MM.1S (cell line): ENCODE measurements at places on chromosomes 1 and 21.

GRCh38 chr1:22662318-22662717 is 9.3 kb downstream of the C1QB start:
- DNase-seq: no peak

GRCh38 chr1:111442457-111442856 is 6.6 kb downstream of the WDR77 start:
- DNase-seq: no peak

DNA sequence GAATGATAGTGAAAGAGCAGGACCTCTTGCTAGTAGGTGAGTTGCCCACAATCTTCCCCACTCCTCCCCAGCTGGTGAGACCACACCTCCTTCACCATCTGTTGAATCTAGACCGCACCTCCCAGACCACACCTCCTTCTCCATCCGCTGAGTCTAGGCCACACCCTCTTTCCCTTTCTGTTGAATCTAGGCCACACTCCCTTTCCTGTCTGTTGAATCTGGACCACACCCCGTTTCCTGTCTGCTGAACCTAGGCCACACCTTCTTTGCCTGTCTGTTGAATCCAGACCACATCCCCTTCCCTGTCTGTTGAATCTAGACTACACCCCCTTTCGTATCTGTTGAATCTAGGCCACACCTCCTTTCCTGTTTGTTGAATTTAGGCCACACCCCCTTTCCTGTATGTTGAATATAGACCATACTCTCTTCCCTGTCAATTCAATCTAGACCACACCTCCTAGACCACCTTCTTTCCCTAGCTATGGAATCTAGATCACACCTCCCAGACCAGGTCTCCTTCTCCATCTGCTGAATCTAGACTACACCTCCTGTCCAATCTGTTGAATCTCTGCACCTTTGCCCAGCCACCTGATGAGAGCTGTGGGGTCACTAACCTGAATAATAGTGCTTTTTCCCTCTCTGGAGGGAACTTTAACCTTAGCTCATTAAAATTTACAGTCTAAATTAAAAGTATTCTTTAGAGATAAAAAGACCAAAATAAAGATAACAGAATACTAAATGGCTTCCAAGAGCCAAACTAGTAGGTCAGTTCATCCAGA is 116.3 kb downstream of the DAB1 start:
- DNase-seq: peak; percentile 98

DNA sequence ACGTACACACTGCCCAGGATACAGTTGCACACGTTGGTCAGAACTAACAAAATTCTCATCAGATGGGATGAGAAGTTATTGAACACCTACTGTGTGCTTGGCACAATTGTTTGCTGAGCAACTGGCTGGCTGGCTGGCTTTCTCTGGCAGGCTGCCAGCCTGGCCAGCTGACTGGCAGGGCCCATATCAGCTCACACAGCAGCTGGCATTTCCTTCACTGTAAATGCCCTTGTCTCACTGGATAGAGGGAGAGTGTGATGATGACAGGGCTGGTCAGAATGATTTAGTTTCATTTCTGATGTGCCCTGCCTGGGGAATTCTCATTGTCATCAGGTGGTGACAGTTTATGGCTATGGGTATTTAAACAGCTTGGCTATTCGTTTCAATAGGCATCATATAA is 15.8 kb downstream of the CAMK2N1 start:
- DNase-seq: no peak
